ENCODE measurements at places on chromosomes 4 and X.

- no peak for DNase-seq
Measured at GRCh38 chr4:139802931-139803330, 137.3 kb downstream of the MGST2 start.

- DNase-seq, result no peak
Measured at GRCh38 chr4:52096048-52096447, 44.9 kb downstream of the SPATA18 start.

GRCh38 chrX:141714680-141715079, 16.1 kb upstream of the SPANXD start:
- no peak for DNase-seq

GRCh38 chrX:131288738-131289511, at the start of gene IGSF1:
IGSF1 (minus strand) TSS chrX:131289306; CDS start chrX:131286674, 2,632 bp downstream.
- no peak for DNase-seq

- no peak for DNase-seq
Measured at GRCh38 chr4:168781341-168781740, 228.7 kb downstream of the CBR4 start.

GRCh38 chr4:108203377-108203776, 34.6 kb upstream of the LEF1 start:
- no peak for DNase-seq

DNA sequence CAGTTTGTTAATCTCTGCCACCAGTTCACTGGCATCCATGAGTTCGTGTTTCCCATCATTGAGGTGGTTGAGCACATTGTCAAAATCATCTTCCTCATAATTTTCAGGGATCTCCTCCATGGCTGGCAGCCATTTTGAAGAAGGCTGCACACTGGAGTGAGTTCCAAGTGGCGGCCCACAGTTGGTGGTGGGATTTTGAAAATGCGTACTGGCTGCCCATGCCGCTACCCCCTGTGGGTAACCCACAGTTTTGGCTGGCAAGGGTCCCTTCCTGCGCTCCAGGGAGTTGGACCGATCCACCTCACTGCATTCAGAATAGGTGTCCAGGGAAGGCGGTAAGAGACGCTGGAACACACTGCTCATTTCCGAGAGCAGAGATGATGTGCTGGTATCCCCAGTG, 11.2 kb downstream of the PCDH18 start:
- no peak for DNase-seq

GRCh38 chrX:15158736-15159406, 111.0 kb downstream of the ASB9 start:
- no peak for DNase-seq

DNA sequence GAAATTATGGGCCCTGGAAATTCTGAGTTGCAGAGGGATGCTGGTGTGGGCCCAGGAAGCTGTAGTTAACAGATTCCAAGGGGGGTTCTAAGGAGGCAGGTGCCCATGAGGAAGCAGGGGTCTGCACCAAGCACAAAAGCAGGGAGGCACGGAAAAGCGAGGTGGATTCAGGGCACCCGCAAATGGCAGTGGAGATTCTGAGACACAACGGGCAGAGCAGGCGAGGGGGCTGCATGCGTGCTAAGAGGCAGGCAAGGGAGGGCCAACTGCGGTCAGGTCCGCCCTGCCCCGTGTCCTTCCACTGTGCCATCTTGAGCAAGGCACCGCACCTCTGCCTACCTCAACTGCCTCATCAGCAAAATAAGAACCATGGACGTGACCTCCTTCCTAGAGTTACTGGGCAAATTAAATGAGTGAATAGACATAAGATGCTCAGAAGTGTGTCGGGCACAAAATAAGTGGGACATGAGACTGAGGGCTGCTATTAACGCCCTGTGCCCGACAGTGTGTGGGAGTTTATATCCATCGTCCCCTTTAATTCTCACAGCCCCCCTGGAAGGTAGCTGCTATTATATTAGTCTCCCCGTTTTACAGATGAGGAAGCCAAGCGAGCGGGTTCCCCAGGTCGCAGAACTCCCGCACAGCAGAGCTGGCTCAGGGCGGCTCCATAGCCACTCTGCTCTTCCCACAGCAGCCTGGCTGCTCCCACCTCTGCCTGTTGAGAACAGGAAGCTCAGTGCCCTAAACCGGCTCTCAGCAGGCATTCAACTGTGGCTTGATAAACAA, 67.6 kb downstream of the PPP2R2C start:
- DNase-seq, result no peak

GRCh38 chrX:71118985-71119535, 664 bp downstream of the MED12 start:
- no peak for DNase-seq

DNA sequence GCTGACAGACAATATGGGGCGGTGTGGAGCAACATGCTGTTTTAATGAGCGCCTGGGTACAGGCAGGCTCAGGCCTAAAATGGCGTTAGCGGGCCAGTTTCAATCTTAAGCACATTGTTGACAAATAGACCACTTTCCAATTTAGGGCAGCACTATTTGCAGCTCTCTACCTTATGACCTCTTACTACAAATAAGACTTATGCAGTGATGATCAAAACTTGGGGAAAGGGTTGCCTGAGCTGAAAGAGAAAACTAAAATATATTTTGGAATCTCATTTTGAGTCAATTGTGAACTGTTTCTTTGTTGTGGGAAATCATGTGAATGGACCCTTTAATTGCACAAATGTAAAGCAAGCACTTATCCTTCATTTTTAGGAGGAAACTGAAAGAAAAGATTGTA, 25.5 kb upstream of the GPAT3 start:
- no peak for DNase-seq
